Endothelial cell (in vitro differentiated cells): ENCODE measurements at places on chromosomes 4 and X.

- DNase-seq: no peak
These were observed 147.1 kb upstream of the RPS6KA6 start for GRCh38 chrX:84335121-84335520.

GRCh38 chr4:118417325-118417724 lies 64.5 kb upstream of the PRSS12 start:
- DNase-seq: no peak

GRCh38 chr4:149370785-149371420 lies 444.7 kb downstream of the IQCM start:
- no peak for DNase-seq

DNA sequence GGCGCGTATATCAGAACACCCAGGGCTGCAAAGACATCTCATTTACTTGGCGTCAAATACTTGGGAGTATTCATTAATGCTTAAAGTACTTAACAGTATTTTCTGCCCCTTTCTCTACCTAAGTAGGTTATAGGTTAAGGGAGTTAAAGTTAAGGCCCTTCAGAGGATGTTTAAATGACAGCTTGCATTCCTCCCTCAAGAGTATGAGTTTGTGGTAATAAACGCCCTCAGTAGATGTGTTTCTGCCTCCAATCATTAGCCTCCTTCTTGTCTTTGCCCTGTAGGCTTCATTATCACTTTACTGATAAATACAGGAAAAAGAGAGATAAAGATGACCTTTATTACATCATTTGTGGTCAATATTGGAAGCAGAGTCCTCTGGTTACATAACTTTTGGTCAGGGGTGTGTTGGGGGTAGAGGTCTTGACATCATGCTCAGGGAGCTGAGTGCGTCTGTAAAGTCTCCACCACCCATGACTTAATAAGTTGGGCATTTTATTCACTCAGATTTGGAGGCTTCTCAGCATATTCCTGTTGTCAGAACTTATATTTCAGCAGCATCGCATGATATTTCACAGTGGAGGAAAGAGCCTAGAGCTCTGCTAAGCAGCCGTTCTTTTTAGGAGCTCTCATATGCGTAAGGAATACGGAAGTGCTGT lies 145.9 kb downstream of the CPE start:
- no peak for DNase-seq

- DNase-seq: no peak
These were observed 500.7 kb downstream of the ZNF674 start for GRCh38 chrX:46044486-46044885.
